Activated CD4-positive, alpha-beta T cell treated with anti-CD3 and anti-CD28 coated beads, Interleukin-2, amount 50 U/mL, for 24 hours (primary cell): ENCODE measurements at places on chromosomes 6 and 20.

DNA sequence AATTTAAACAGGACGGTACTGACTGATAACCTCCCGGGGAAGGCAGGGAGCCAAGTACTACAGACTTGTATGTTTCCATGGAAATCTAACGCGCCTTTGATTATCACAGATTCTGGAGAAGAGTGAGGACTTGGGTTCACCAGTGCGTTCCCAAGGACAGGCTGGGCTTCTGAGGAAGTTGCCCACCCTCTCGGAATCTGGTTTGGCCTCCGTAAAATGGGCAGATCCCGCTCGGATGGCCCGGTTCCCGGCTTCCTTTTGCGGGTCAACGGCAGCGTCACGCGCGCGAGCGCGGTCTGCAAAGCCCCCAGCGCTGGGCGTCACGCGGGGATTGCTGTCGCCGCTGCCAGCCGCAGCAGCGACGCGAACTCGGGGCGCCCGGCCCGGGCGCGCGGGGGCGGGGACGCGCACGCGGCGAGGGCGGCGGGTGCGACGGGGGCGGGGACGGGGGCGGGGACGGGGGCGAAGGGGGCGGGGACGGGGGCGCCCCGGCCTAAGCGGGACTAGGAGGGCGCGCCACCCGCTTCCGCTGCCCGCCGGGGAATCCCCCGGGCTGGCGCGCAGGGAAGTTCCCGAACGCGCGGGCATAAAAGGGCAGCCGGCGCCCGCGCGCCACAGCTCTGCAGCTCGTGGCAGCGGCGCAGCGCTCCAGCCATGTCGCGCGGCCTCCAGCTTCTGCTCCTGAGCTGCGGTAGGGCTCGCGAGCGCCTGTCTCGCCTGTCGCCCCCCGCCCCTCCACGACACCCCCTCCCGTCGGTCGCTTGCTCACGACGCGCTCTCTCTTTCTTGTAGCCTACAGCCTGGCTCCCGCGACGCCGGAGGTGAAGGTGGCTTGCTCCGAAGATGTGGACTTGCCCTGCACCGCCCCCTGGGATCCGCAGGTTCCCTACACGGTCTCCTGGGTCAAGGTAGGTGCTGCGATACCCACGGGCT is at the start of gene CD83:
Gene CD83, plus strand, starts transcription at position 615 of the 933 bp plus-strand sequence. Its CDS starts 40 bp downstream, at position 655.
- DNase-seq: peak; percentile 59

- DNase-seq: no peak
Observed at GRCh38 chr6:30515106-30515505, 25.8 kb downstream of the HLA-E start.

- no peak for DNase-seq
Observed at GRCh38 chr20:43921227-43921780, 6.7 kb downstream of the TOX2 start.

DNA sequence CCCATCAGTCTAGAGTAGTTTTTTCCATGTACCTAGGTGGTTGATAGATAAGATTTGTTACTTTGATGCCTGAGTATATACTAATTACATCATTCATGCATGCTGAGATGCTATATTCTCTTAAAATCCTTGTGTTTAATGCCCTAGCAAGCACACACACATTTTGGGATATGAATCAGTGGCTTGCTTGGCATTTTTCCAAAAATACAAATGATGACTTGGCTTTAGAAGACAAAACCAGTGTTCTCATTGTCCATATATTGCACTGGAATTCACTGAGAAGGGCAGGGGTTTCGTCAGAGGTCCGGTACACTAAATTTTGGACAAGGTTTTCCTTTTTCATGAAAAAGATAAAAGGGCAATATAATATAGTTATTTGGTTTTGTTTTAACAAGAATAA is 24.9 kb downstream of the GTPBP2 start:
- no peak for DNase-seq

DNA sequence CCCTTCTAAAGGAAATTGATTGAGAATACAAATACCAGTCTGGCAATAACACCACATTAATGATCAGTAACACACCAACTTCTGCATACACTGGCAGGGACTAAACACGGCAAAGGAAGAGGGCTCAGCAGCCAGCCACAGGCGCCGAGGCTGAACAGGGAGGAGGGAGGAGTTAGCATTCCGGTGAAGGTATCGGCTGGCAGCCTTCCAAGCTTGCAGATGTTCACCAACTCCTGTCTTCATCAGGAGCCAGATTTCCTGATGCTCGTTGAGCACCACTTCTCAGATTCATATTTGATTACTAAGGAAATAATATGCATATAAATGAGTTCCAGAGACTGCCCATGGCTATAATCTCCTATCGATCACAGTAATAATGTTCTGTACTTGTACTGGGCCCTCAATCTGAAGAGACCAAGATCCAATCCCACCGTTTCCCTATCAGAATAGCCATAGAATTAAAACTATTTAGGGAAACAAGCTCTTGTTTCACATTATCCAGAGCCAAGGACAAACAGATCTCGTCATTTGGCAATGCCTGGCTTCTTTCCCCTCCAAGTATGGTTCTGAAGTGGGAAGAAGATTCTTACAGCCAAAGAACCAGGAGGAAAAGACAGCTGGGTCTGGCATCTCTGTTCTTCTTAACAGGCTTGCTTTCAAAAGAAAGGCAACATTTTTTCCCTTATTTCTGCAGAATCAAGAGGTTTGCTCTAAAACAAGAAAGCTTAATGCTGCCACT is 42.2 kb downstream of the GFOD1 start:
- DNase-seq: no peak

- no peak for DNase-seq
Observed at GRCh38 chr6:57254055-57254717, 32.1 kb upstream of the RAB23 start.

GRCh38 chr6:150632785-150633485 is 33.2 kb downstream of the PLEKHG1 start:
- DNase-seq: no peak

GRCh38 chr20:12928755-12929401 is 79.9 kb upstream of the SPTLC3 start:
- no peak for DNase-seq

- DNase-seq: no peak
Observed at GRCh38 chr20:18166241-18166881, 28.7 kb downstream of the KAT14 start.

DNA sequence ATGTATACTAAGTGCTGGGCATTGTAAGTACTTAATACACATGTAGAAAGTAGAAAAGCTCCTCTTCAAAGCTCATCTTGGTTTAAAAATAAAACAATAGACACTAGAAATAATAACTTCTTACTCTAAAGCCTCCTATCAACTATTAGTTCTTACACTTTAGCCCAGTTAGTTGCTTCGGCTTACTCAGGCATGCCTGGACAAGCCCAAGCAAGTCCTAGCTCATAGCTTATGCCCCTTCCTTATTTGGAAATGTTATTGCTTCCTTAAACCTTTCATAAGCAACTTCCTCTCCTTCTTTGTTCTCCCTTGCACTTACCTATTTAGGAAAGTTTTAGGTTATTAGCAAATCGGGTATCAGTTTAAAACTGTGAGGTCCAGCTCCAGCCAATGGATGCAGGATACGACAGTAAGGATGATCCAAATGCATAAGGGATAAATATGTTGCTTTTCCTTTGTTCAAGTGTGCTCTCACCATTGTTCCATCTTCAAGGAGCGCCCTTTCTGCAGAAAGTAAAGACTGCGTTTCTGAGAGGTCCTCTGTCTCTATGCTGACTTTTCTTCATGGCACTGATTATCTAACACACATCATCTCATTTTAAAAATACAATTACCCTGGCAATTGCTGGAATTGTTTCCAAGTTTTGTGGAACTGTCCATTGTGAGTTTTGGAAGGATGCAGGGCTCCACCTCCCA is 12.3 kb downstream of the TMEM30A start:
- no peak for DNase-seq

DNA sequence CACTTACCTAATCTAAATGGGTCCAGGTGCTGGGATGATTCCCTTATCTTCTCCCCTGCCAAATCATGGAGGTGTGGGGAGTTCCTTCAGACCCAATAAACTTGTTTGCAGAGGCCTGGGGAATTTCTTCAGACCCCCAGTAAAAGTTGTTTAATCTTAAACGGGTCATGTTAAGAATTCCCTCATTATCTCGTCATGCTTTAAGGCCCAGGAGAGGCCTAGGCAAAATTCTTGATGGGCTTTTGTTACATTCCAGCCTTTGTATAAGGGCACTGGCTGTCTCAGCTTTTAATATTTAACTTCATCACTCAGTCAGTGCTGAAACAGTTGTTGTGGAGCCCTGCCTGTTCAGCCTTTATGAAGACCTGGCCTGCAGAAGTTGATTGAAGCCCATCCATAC is 11.0 kb upstream of the SLC35B3 start:
- DNase-seq: no peak

DNA sequence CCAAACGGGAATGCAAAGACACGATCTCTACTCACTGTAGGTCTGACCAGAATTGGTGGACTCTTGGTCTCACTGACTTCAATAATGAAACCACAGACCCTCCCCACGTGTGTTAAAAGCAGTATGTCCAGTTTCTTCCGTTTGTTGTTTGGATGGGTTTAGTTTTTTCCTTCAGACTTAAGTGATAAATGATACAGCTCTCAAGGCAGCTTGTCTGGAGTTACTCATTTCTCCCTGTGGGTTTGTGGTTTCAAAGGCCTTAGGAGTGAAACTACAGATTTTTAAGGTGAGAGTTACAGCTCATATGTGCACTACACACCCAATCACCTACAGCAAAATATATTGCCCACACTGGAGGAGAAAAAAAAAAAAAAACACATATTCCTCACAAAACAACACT is 86.7 kb upstream of the STMND1 start:
- peak; percentile 21 for DNase-seq

DNA sequence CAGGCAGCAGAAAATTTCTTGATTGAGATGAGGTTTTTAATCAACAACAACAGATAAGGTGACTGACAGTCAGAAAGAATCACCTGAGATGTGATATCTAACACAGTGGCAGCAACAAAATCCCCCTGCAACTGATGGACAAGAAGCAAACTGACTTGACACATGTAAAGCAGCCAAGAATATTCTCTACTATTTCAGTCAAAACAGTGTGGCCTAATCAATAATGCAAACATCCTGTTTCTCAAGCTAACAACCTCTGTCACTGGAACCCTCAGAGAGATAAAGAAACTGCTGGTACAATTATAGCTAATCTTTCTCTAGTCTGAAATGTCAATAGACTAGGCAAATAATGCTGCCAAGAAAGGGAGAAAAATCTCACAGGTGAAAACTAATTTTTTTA is 4.6 kb upstream of the CGA start:
- no peak for DNase-seq

DNA sequence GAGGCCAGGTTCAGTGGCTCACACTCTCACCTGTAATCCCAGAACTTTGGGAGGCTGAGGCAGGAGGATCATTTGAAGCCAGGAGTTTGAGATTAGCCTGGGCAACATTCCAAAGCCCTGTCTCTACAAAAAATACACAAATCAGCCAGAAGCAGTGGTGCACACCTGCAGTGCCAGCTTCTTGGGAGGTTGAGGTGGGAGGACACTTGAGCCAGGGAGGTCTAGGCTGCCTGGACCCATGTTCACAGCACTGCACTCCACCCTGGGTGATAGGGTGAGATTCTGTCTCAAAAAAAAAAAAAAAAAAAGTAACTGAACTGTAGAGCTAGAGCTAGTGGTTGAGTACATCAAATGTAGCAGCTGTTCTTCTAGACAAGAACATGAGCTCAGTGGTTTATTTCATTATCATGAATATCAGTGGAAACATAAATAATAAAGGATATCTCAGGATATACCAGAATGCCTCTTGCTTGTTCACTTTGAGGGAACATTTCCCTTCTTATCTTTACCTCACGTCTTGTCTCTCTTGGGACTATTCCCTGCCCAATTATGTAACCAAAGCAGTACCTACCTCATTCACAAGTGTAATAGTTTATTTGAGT is 17.6 kb downstream of the NANP start:
- no peak for DNase-seq

DNA sequence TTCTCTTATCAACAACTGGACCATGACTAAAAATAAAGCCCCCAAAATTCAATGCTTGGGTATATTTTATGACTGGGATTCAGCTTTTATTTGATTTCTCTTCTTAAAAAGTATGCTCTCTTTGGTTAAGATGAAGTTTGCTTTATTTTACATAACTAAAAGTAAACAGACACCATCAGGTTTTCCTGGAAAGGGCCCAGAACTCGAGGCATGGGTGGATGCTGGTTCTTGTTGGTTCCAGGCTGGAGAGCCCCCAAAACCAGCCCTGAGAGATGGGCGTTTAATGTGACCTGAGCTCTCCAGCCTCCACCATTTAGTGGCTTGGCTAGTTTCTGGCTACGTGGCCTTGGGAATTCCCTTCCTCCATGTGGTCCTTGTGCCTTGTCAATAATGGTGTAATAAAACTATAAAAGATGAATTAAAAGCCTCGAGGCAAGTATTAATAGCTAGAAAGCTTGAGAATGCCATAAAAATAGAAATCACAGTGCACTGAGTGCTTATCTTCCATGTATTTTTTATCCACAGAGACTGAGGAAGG is 34.1 kb downstream of the BANF2 start:
- DNase-seq: no peak

DNA sequence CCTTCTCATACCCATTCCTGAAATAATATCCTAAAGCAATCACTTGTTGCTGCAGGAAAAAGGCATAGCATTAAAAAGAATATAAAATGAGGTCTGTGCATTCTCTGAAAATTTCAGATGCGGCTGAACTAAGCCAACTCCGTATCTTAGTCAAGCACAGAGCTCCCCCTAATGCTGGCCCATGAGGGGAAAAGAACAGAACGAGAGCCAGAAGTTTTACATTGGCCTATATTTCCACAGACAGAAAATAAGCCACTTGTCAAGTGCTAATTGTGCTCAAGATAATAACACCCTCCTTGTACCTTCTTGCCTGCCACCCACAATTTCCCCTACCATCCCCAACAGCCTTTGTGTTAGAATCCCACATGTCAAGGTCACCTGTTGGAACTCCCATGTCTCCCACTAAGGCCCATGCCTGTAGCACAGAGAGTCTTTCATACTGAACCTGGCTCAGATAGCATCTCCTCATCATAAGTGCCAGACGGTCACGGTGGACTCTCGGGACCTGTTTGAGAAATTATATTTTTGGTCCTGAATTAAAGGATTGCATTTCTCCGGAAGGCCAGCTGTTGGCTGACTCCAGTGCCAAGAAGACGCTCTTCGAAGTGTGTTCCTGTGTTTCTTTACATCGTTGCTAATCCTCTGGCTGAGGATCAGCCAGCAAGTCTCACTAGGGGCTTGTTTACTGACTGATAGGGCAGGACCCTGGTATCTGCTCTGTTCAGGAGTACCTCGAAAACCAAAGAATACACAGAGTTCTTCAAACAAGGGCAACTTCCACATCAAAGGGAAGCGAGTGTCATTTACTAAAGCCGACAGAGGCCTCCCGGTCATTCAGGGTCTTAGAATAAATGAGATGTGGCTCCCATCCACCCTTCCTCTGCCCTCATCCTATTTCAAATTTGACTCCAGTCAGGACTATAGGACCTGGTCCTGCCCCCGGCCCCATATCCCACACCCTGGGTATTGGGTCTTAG is 183.4 kb upstream of the FBXL4 start:
- DNase-seq: no peak

GRCh38 chr6:158506601-158507000 is 53.3 kb upstream of the TMEM181 start:
- no peak for DNase-seq
